Activated naive CD4-positive, alpha-beta T cell (primary cell): ENCODE measurements at places on chromosomes 6 and 20.

GRCh38 chr6:116384727-116385458, 14.1 kb downstream of the DSE start:
- DNase-seq: no peak

DNA sequence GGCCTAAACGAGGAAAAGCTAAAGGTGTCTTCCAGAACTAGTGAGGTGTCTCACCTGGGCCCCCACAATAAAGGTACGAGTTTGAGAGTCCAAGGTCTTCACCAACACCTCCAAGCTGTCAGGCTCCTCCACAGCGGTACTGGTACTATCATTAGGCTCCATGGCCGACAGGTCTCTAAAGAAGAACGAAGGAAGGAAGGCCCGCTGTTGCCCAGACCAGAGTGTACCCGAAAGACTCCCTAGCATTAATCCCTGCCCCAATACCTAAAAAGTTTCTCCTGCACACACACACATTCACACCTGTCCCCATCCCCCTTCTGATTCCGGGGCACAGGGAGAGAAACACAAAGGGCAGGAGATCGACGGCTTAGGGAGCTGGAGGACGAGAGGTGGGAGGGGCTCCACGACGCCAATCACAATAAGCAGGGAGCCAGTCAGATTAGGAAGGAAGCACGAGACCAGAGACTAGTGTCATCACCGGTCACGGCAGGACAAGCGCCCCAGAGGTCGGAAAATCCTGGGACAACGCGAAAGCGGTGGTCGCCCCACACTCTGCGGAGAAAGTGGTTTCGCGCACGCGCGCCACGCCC, 764 bp downstream of the BAG6 start:
- DNase-seq: no peak

DNA sequence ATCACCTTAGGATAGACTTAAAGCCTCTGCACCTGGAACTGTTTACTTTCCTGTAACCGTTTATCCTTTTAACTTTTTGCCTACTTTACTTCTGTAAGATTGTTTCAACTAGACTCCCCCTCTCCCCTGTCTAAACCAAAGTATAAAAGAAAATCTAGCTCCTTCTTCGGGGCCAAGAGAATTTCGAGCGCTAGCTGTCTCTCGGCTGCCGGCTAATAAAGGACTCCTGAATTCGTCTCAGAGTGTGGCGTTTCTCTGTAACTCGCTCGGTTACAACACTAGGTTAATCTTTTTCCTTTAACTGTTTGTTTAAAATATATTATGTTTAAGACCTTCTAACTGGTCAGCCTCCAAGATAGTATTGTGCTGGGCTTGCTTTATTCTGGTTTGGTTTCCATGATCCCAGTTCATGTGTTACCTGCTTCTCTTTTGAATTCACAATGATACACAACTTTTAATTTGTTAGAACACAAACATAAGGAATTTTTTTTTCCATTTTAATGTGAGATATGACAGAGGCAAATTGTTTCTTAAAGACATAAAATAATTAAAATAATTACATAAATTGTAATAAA, 8.7 kb upstream of the NQO2 start:
- no peak for DNase-seq

GRCh38 chr6:12081771-12082170, 69.7 kb downstream of the HIVEP1 start:
- no peak for DNase-seq

GRCh38 chr6:7992002-7992815, 72.0 kb downstream of the BLOC1S5 start:
- no peak for DNase-seq

GRCh38 chr6:51934098-51934497, 153.3 kb downstream of the PKHD1 start:
- DNase-seq: no peak

DNA sequence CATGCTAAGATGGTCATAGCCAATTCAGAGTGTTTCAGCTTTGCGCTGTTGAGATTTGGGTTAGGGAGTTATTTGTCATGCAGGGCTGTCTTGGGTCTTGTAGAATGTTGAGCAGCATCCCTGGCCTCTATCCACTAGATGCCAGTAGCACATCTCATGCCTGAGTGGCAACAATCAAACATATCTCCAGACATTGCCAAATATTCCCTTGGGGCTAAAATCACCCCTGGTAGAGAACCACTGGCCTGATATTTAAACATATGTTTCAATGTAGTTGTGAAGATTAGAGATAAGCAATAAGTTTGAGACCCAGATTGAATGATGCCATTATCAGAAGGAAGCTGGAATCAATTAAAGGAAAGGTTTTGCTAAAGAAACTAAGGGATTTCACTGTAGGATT, 463.3 kb downstream of the DOK5 start:
- no peak for DNase-seq

DNA sequence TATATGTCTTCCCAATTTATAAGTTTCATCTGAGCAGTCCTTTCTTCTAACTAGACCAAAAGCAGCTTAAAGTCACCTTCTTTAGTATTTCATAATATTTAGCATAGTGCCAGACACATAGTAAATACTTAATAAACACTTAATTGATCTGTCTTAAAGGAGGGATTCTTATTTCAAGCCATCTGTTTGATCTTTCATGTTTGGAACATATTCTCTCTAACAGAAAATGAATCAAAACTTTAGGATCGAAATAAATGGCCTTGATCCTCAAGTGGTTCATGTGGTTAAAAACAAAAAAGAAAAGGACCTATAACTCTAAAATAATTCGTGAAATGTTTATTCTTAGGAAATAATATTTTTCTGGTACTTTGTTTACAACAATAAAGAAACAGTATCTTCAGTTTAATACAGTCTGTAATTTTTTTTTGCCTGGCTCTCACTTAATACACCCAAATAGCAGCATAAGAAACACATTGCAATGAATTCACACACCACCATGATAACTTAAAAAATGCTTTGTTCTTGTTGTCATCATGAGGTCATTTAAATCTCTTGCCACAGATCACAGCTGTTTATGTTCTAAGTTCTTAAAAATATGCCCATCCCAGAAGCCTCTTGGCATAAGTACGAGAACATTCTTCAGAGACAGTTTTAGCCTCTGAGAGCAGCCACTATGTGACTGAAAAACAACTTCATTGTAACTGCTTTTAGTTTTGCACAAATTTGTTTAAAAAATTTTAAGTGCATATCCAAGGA, 48.1 kb downstream of the ESF1 start:
- DNase-seq: no peak

GRCh38 chr6:97064578-97064977, 140.1 kb downstream of the KLHL32 start:
- DNase-seq: no peak

DNA sequence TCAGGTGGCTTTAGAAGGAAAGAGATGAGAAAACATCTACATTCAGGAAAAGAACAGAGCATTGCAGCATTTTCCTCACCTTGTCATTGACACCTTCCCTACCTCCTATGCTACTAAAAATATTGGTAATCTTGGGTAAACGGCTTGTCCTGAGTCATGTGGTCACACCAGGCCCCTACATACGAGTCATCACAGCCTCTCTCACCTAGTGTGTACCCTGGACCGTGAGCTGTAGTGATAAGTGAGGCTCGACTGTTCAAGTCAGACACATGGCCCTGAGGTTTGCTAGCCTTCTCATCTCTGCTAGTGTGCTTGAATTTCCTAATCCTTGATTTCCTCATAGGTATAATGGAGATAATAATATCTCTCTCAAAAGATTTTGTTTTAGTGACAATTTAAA, 29.6 kb upstream of the TMEM244 start:
- DNase-seq: no peak

GRCh38 chr20:48823960-48824498, 3.8 kb downstream of the PREX1 start:
- no peak for DNase-seq

GRCh38 chr6:92847988-92848387, 571.4 kb downstream of the EPHA7 start:
- DNase-seq: no peak

DNA sequence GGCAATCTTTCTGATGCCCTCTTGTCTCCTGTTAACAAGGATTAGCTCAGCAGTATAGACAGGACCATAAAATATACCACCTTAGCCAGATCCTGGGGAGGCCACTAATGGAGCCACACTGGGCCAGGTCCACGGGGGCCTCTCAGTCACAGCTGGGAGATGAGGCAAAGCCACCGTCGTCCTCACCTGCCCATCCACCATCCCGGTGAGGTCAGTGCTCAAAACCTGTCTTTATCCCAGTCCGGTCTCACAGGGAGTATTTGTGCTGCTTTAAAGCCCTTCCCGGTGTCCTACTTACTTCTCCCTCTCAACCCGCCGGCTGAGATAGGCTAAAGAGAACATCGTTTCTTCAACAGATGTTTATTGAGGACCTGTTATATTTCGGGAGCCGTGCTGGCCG, 104.3 kb downstream of the EDN3 start:
- no peak for DNase-seq

DNA sequence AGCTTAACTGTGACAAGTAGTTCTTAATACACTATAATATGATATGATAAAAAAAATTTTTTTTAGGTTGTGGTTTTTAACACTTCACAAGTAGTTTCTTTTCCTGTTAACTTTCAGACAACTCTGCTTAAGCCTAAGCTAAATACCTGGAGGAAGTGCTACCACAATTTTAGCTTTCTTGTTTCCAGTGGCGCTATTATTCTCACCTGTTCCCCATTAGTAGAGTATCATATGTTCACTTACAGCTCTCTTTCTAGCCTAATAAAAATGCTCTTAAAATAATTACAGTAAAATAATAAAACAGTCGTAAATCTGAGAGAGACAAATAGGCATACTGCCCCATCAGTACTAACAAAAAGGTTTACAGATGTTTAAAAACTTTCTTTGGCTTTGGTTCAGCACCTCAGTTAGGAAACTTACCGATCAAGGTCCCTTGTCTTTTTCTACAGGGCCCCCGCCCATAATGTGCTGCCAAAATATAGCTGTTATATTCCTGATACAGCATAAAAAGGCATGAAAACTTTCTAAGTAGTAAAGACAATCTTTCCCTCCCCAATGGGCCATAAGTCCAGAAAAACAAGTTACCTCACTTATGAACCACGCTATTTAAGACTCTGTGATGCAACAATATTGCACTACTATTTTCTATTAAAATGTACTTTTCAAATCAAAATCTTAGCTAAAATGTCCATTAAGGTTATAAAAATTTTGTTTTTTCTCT, 57.9 kb downstream of the SESN1 start:
- no peak for DNase-seq

- DNase-seq: no peak
Measured at GRCh38 chr20:32333181-32333987, 24.7 kb upstream of the ASXL1 start.

DNA sequence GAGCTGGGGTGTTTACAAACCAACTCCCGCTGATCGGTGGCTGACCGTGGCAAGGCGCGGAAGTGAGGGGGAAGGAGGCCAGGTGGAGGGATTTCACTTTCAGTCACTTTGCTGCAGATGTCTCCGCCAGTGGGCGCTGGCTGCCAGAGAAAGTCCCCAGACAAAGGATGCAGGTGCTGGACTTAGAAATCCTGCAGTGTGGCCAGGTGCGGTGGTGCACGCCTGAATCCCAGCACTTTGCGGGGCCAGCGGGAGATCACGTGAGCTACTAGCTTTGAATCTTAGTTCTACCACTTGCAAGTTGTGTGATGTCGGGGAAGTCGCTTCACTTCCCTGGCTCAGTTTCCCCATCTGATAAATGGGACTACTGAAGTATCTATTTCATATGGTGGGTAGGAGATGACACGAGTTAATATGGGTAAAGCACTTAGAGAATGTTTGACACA, 180.4 kb downstream of the ZNF217 start:
- no peak for DNase-seq

GRCh38 chr6:166461821-166462460, 79.2 kb upstream of the MPC1 start:
- no peak for DNase-seq

GRCh38 chr6:16184551-16184950, 53.8 kb upstream of the GMPR start:
- no peak for DNase-seq

DNA sequence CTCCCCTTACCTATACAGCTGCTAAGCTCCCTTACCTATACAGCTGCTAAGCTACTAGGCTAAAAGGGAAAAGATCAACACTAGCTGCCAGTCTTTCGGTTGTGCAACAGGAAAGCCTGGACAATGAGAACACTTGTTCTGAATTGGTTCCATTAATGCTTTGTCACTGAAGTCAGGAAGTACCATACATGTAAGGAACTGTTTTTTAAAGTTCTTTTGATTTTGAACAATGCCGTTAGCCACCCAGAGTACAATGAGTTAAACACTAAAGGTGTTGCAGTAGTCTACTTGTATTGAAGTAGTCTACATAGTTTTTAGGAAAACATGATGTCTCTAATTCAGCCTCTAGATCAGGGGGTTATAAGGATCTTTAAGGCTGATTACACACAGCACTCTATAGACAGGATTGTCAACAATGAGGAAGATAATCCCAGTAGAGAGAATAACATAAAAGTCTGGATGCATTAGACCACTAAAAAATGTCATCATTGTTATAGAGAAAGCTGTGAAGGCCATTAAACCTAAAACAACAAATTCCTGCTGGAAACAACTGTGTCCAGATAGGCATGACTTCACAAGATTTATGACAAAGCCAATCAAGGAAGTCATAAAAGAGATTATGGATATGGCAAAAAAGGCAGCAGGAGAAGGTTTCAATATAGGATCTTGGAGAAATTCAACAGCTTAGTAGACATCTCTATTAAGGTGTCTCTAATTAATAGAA, 306.3 kb downstream of the PHF3 start:
- no peak for DNase-seq

DNA sequence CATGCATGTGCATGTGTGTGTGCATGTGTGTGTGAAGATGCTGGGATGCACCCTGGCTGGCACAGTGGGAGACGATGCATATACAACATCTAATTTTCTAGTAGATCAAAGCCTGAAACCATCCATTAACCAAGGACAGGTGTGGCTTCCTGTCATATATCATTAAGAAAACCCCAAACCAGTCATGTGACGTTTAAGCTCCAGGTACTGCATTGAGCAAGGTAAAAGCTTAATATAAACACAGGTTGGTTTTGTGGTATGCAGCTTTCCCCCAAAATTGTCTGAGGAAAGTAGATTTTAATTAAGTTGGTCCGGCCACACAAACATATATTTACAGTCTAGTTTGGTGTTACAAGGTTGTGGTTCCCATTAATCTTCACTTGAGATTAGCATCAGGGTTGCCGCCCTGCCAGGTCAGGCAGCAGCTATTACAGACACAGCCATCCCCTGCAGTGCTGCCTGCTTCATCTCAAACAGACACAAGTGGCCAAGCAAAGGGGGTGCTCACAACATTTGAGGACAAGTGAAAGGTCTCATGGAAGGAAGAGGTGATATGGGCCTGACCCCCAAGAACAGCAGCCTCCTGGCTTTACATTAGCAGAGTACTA, 48.6 kb upstream of the NAA20 start:
- no peak for DNase-seq

DNA sequence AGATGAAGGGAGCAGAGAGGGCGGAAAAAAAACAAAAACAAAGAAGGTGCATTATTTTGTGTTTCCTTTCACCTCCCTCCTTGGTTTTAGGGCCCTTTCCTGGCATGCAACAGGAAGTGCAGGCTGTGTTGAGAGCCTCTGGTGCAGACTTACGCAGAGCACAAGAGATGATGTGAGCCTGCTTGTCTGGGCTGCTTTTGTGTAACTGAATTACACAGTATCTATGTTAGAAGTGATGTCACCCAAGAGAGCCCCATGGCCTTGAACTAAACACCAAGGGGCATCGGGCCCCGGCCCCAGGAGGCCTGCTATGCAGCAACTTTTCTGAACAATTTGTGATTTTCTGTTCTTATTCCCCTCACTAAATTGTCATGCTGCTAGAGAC, 25.5 kb downstream of the GNAS start:
- no peak for DNase-seq
